ENCODE measurements at places on chromosomes 6 and 20.

DNA sequence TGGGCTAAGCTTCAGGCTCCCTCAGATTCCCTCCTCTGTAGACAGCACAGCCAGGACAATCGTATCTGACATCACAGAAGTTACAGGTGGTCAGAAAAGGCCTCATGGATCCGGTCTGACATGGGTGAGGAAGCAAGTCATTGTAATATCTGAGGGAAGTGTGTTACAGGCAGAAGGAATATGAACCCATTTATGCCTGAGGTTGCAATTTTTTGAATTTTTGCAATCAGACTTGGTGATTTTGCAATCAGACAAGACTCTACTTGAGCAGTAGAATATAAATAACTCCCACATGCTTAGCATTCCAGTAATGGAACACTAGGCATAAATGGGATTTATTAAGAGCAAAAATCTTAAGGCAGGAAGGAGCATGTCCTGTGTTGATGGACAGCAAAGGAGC is 52.1 kb downstream of the CBLN4 start:
- DNase-seq = no peak

GRCh38 chr20:11274141-11274594 is 600.4 kb upstream of the JAG1 start:
- DNase-seq = no peak

- no peak for DNase-seq
Observed at GRCh38 chr6:8674126-8674525, 238.8 kb upstream of the SLC35B3 start.

GRCh38 chr6:134323698-134324097 is 5.8 kb upstream of the SGK1 start:
- no peak for DNase-seq

DNA sequence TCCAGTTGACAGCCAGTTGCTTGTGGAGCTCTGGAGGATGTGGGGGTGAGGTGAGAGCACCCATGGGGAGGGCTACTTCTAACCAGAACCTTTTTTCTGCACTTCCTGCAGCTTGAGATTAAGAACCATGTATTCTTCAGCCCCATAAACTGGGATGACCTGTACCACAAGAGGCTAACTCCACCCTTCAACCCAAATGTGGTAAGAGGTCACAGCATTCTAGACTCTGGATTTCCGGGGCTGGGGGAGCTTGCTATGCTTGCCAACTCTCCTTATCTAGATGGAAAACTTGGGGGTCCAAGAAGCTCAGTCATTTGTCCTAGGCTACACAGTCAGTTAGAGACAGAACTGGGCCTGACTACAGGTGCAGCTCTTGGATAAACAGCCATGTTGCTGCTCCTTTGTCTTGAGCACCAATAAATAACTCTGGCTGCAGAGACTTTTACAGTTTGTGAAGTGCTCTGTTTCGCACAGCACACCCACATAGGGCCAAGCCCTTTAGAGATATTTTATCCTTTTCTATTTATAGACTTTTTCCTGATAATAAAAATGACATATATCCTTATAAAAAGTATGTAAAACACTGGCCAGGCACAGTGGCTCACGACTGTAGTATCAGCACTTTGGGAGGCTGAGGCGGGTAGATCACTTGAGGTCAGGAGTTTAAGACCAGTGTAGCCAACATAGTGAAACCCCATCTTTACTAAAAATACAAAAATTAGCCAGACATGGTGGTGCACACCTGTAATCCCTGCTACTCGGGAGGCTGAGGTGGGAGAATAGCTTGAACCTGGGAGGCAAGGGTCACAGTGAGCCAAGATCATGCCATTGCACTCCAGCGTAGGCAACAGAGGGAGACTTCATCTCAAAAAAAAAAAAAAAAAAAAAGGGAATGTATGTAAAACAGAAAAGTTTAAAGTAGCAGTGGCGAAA is 10.6 kb upstream of the IFT52 start:
- no peak for DNase-seq

DNA sequence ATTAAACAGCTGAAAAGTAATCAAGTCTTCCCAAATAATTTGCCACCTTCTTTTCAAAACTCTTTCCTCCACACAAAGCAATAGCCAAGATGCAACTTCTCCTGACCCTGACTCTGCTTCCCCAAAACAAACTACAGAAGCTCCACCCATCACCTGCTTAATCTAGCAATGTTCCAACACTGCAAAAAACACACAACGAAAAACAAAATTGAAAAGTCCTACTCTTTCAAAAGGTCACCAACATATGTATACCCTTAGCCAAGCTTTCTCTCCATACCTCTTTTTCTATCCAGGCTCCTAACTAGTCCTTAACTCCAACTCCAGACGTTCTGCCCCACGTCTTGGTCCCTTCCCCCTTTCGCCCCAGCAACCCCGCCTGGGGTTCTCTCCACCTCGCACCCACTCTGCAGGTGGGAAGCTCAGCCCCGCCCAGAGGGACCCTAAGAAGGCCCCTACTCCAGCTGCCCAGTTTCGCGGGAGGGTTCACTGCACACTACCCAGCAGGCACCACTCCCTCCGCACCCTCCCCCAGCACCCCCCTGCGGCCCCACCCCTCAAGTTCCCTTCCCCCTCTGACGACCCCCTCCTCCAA is 717 bp downstream of the CSNK2A1 start:
- DNase-seq = no peak

- DNase-seq = no peak
Observed at GRCh38 chr6:85594197-85594930, 706 bp upstream of the SNX14 start.

GRCh38 chr6:967701-968100 is 274.8 kb upstream of the EXOC2 start:
- no peak for DNase-seq

- DNase-seq = no peak
Observed at GRCh38 chr6:112183271-112183671, 71.1 kb downstream of the LAMA4 start.

- no peak for DNase-seq
Observed at GRCh38 chr6:48619771-48620170, 508.8 kb upstream of the PTCHD4 start.

DNA sequence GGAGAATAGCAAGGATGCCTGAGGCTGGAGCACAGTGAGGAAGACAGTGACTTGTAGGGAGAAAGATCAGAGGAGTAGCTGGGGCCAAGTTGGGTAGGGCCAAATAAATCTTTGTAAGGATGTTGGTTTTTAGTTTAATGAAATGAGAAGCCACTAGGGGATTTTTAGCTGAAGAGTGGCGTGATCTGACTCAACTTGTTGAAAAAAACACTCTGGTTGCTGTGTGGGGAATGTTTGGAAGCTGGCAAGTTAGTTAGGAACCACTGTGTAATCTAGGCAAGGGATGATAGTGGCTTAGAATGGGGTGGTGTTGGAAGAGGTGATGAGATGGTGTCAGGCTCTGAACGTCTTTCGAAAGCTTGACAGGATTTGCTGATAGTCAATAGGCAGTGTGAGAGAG is 176.1 kb upstream of the HDDC2 start:
- DNase-seq = no peak

Data from stimulated activated CD4-positive, alpha-beta T cell treated with anti-CD3 and anti-CD28 coated beads, Interleukin-1b, Interleukin-23, amount 100 ng/mL, for 1 hour (primary cell).